ENCODE measurements at places on chromosomes 6 and 20.

- no peak for DNase-seq
Observed at GRCh38 chr20:17799575-17800227, 99.9 kb downstream of the BANF2 start.

- DNase-seq: no peak
Observed at GRCh38 chr20:40652441-40652987, 36.5 kb downstream of the MAFB start.

DNA sequence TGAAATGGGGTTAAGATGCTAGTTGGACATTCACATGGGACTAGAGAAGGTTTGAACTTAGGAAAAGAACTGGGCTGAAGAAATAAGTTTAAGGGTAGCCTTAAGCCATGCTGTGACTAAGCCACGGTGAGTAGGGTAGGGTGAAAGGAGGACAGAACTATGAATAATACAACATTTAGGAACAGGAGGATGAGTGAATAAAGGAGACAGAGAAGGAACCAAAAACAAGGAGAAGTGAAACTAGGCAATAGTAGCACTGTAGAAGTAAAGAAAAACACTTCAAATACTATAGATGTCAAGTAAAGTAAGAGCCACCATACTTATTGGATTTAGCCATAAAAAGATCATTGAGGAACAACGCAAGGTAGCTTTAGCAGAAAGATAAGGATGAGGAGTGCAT, 111.2 kb downstream of the KCNQ5 start:
- no peak for DNase-seq

- DNase-seq: no peak
Observed at GRCh38 chr6:44999066-44999465, 329.1 kb upstream of the RUNX2 start.

DNA sequence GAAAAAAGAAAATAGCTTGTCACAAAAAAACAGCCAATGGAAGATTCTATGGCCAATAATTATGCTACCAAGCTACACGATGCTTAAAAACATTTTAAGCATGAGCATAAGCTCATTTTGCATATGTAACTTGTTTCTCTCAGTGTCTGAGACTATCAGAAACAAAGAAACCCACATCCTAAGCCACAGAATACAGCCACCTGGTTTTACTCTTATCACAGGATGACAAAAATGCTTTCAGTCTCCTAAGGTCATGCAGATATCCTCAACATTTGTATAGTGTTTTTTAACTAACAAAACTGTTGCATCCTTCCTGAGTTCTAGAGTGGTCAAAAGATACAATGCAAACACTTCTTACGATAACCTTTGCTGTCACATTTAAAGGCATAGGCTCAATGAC, 172.1 kb upstream of the RUNX2 start:
- DNase-seq: no peak

DNA sequence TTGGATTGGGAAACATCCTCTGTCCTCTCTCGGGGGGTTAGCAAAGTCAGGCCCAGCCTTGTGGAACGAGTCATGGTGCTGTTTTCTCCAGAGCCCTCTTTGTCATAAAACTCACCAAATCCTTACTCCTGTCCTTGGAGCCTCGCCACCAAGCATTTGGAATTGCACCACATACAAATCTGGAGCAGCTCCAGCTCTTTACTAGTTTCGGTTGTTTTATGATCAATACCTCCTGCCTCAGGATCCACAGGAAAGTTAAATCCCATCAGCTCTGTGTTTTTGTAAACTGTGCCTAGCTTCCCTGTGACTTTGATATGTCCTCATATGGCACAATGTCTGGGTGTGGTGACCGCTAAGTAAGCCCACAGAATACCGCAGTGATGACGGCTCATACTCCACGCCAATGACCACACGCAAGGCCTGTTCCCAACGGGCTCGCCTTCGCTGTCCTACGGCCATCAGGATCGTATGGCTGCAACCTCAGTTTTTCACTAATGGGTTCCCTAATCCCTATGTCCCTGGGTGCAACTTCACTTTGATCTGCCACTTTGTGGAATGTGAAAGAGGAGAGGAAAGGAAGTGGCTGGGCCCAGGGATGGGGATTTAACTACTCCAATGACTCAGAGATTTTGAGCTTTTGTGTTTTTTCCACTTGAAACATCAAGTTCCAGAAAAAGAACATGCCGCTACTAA, 111.3 kb upstream of the FOXQ1 start:
- no peak for DNase-seq

- no peak for DNase-seq
Observed at GRCh38 chr6:110674096-110674495, 141.2 kb downstream of the CDK19 start.

DNA sequence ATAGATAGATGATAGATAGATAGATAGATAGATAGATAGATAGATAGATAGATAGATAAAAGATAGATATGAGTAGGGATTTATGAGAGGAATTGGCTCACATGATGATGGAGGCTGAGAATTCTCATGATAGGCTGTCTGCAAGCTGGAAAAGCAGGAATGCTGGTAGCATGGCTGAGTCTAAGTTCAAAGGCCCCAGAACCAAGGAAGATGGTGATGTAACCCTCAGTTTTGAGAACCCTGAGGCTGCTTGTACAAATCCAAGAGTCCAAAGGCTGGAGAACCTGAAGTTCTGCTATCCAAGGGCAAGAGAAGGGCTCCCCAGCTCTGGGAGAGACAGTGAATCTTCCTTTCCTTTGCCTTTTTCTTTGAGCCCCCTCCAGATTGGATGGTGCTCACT, 210.8 kb downstream of the RFPL4B start:
- DNase-seq: no peak

- DNase-seq: no peak
Observed at GRCh38 chr6:11727346-11727997, 51.1 kb downstream of the ADTRP start.

DNA sequence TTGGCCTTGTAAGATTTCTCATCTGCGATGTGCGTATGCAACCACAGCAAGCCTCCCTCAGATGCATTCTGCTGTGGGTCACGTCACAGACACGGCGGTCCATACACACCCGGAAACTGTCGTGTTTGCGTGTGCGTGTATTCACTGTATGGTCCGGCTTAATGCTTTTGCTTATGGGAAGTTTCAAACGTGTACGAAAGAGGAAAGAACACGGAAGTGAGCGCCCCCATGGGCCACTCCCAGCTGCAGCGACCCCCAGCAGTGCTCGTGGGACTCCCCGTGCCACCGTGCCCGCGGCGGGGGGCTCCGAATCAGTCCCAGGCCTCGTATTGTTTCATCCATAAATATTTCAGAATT, 10.2 kb downstream of the DLL1 start:
- DNase-seq: no peak

GRCh38 chr6:138716013-138716412, 57.6 kb upstream of the CCDC28A start:
- DNase-seq: no peak

GRCh38 chr6:157164972-157165371, 158.3 kb downstream of the TMEM242 start:
- DNase-seq: no peak

GRCh38 chr6:41553405-41553999, 7.3 kb downstream of the FOXP4 start:
- no peak for DNase-seq

GRCh38 chr6:5403609-5404008, 142.3 kb downstream of the FARS2 start:
- DNase-seq: no peak

DNA sequence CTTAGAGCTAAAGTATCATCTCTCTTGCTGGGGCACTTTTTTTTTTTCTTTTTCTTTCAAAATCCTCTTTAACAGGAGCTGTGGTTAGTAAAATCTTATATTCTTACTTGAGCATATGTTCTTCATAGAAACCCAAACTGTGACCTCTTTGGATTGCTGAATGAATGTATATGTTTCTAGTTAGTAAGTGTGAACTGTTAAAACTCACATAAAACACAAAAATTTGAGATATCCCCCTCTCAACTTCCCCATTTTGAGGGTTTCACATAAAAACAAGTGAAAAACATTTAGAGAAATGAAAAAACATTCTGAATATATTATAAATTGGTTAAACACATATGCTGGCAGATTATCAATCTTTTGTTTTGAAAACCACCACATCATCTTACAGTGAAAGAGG, 78.1 kb downstream of the INSM1 start:
- no peak for DNase-seq

GRCh38 chr20:59774921-59775686, 158.3 kb downstream of the SYCP2 start:
- no peak for DNase-seq

- DNase-seq: no peak
Observed at GRCh38 chr6:29938746-29939508, 3.4 kb upstream of the HLA-A start.

DNA sequence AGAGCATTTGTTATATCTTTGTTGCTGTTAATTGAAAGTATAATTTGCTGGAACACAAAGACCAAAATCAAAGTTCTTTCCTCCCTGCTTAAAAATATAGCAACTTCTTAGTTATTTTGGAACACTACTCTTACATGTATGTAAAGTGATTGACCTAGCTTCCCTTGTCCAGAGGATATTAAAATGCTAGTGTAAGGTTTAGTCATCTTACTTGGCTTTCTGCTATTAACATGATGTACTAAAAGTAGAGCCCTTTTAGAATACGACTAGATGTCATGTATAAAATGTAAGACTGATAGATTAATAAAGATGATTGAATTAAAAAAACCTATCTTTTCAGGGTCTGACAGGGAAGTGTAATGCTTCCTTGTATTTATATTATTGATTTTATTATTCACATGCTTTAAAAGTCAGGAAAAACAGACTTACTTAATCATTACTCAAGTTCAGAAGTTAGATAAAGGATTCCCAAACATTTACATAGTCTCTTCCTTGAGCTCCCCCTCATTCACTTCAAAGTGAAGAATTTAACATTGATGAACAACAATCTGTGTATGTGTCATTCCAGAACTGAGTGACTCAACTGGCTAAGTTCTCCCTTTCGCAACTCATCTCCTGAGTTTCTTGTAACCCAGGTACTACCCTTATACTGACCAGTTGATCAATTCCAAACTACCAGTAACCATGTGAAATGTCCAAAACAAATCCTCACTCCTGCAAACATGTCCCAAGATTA, 50.9 kb downstream of the BTBD9 start:
- DNase-seq: no peak

All from NCI-H526 treated with DMSO at 0.1 percent for 48 hours (cell line).